ENCODE measurements at places on chromosomes 2 and 18.

GRCh38 chr2:126913881-126914615 is 15.4 kb downstream of the TEX51 start:
- DNase-seq = no peak

GRCh38 chr2:212994976-212995375 is 156.4 kb downstream of the IKZF2 start:
- no peak for DNase-seq

DNA sequence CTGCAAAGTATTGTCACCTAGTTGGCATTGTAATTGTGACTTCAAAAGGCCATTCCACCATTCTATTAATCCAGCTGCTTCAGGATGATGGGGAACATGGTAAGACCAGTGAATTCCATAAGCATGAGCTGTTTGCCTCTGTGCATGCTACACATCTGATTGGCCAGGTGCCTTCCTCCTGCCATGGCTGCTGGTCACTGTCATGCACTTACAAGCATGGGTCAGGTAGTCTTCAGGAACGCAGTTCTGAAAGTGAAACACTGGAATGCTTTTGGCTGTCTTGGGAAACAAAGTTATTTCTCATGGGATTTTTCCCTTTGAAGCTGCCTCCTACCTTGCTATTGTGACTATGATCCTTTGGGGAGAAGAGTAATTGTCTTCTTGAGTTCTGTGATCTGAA is 267.6 kb downstream of the GBX2 start:
- DNase-seq = no peak

- DNase-seq = no peak
Observed at GRCh38 chr2:157093666-157094065, 163.8 kb upstream of the GALNT5 start.
